Stimulated activated CD8-positive, alpha-beta memory T cell treated with anti-CD3 and anti-CD28 coated beads, Interleukin-7, amount 100 ng/mL, for 4 hours (primary cell): ENCODE measurements at places on chromosomes 1 and 21.
A peak's percentile ranks its signal among the peaks of the same experiment; 100 is the strongest.

- no peak for DNase-seq
Observed at GRCh38 chr21:31536138-31536537, 123.4 kb upstream of the SOD1 start.

DNA sequence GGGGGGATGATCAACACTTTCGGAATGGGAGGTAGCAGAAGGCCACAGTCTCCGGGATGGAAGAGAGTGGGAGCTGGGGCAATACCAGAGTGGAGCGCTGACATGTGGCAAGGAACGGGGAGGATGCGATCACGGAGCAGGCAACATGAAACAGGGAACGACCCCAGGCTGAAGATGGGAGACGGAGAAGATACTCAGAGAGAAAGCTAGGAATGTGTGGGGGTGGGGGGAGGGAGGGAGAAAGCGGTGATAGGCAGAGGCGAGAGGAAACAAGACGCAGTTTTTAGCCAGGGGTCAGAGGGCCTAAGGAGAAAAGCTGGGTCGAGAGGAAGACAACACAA lies 577 bp downstream of the RAB3GAP2 start:
- DNase-seq, result no peak

- DNase-seq, result no peak
Observed at GRCh38 chr1:101683561-101683960, 313.2 kb downstream of the OLFM3 start.

GRCh38 chr1:212132025-212132424 lies 96.5 kb downstream of the DTL start:
- DNase-seq, result peak; percentile 2

GRCh38 chr21:40208206-40208947 lies 341.1 kb downstream of the PCP4 start:
- DNase-seq, result no peak

DNA sequence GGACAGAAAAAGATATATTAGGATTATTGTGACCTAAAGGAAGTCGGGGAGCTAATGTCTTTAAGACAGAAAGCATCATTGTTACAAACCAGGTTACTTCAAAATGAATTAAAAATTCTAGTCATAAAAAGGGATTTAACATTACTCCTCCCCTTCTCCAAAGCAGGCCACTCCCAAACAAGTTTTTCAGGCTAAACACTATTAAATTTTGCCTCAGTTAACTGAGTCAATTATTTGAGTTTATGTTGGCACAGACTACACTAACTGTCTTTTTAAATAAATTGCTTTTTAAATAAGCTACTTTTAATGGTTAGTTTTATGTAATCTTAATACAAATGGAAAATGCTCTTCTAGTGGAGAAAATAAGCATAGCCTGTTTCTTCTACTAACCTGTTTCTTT lies 395.0 kb upstream of the DUSP10 start:
- no peak for DNase-seq

DNA sequence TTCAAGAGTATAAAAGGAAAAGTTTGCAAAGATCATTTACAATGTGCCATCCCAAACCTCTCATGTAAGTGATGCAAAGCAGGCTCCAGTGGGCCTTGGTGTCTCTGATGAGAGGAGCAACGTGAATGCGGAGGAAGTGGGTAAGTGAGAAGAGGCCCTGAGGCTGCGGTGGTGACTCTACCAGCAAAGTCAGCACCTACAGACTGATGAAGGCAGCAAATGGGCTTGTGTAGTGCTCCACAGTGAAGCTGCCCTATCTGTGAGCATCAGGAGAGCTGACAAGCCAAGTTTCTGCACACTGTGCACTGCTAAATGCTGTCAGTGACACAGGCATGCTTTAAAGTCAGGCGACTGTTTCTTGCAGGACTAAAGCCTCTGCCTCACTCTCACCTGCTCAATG lies 15.6 kb upstream of the RAP1A start:
- DNase-seq, result peak; percentile 65

DNA sequence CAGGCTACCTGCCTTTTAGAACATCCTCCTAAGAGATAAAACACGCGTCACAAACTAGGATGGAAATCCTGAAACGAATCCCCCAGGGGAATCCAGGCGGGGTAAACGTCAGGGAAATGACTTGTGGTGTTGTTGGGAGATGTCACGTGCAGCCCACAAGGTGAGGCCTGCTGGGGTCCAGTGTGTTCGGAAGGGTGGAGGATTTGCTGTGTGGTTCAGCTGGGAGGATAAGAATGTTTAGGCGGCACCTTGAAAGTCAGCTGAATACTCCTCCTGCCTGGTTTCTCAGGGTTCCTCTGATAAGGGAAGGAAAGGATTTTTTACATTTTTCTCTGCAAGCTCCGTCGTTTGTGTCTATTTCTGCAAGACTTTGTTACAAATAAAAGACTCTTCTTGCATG lies 74.7 kb upstream of the EFHD2 start:
- DNase-seq, result no peak

GRCh38 chr1:71843012-71843411 lies 439.3 kb downstream of the NEGR1 start:
- no peak for DNase-seq

DNA sequence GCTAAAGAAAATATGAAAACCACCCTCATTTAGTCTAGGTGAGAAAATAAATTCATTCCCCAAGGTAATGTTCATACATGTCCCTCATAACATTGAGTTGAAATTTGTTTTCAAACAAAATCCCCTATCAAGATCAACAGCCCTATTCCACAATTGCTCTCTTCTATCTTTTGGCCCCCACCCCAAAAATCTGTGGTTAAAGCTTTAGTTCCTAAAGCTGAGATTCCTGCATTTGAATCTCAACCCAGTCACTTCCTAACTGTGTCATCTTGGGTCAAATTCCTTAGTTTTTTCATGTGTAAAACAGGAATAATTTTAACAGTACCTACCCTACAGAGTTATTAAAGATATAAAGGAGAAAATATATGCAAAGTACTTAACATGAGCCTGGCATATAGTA lies 22.0 kb downstream of the KIAA0319L start:
- no peak for DNase-seq
